ENCODE measurements at places on chromosomes 16 and 17. TPM values are rescaled to one million over a fixed set of nuclear protein-coding genes. Genes with fewer than 3 reads are reported as not detected.

DNA sequence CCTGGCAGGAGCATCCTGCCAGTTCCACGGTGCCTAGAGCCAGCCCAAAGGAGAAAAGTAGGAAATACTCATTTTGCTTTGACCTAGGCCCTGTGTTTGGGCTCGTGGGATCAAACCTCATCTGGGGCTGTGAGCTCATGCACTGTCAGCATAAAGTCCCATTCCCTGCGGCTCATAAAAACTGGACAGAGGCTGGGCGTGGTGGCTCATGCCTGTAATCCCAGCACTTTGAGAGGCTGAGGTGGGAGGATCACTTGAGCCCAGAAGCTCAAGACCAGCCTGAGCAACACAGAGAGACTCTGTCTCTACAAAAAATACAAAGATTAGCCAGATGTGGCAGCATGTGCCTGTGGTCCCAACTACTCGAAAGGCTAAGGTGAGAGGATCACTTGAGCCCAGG, 17.9 kb downstream of the ATP6V0D1 start:
- H3K36me3 ChIP-seq: no peaks in the 10 kb centered on the region
- no peak overlapping the region for H3K4me3 ChIP-seq
- peaks cover 39% of the 10 kb centered on the region for H3K4me1 ChIP-seq
- peak overlapping the region; percentile 51 for H3K27ac ChIP-seq
- no peaks in the 10 kb centered on the region for H3K27me3 ChIP-seq

DNA sequence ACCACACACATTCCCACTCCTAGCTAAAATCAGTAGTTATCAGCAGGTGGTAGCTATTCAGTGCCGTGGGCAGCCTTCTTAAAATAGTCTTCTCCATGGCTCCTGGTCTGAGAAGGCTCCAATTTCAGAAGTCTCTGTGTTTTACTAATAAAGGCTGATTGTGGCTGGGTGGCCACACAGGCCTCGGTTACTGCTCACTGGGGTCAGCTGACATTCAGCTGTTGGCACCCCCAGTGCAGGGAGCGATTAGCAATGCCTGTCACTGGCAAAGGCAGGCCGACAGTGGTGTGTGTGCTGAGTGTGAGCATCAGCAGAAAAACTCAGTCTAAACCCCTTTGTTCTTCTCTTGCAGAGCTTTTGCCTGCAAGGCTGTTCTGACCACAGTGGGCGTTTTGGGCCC, 16.6 kb upstream of the DBNDD1 start:
- H3K4me3 ChIP-seq: no peak overlapping the region
- H3K36me3 ChIP-seq: no peaks in the 10 kb centered on the region
- no peak for DNase-seq
- H3K4me1 ChIP-seq: no peaks in the 10 kb centered on the region
- no peak overlapping the region for H3K27ac ChIP-seq

DNA sequence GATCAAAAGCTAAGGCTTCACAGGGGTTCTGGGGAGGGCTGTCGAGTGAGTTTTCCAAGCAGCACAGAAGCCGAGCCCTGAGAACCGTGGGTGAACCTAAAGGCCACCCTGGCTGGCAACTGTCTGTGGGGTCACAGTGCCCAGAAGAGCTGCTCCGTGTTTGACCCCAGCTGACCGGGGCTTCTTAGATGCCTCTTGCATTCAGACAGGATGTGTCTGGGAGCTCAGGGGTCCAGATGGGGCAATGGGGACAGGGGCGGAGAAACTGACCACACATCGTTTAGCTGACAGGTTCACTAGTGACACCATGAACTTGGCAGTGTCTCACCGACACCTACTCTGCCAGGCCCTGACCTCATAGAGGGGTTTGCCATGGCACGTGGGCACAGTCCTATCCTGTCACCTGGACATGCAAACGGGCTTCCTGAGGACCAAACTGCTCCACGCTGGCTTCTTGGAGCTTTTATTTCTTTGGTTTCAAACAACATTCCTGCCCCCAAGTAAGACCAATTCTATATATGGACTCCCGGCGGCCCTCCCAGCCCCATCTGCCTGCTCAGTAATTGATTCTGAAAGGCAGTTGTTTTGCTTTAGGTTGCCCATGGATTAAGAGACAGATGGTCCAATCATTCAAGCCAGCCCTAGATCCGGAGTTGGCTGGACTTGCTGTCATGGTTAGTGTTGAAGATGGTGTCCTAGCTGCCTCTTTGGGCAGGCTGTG, 22.2 kb downstream of the WSCD1 start:
- no peak overlapping the region for H3K27ac ChIP-seq
- DNase-seq: no peak
- H3K36me3 ChIP-seq: no peaks in the 10 kb centered on the region
- H3K4me3 ChIP-seq: no peak overlapping the region
- H3K4me1 ChIP-seq: no peaks in the 10 kb centered on the region
- H3K27me3 ChIP-seq: no peaks in the 10 kb centered on the region

Gene PLA2G10
- total RNA-seq: 0.30 TPM
